CMK (cell line): ENCODE measurements at places on chromosomes 11 and 22.

DNA sequence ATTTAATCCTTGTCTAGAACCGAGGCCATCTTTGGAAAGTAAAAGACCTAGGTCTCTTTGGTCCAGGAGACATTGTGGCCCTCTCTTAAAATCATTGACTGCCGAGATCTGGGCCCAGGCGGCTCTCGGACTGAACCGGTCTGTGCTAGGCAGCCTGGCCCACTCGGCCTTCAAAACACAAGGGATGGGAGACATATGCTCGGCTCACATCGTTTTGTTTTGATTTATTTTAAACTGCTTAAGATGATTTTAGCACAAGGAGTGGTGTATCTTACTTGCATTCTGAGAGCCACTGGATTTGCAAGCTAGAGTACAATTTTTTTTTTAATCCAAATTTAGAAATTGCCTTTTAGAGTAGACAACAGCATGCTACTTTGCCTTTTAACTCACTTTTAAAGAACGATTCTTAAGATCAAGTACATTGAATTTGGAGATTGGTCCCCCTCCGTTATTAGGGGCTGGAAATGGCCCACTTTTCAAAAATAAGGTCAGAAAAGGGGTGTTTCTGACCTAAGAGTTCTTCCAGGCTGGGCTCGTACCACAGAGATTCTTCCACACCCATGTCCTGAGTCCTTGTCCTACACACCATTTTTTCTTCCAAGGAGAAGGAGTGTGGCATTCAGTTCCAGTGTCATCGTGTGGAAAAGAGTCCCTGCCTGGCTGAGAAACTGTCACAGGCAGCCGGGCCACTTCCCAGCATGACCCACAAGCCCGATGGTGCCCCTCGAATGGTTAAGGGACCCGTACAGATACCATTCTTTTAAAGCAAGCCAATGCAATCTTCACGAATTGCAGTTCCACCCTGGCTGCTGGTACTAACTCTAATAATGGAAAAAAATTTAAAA lies 80.5 kb upstream of the WNT7B start:
- DNase-seq = no peak

DNA sequence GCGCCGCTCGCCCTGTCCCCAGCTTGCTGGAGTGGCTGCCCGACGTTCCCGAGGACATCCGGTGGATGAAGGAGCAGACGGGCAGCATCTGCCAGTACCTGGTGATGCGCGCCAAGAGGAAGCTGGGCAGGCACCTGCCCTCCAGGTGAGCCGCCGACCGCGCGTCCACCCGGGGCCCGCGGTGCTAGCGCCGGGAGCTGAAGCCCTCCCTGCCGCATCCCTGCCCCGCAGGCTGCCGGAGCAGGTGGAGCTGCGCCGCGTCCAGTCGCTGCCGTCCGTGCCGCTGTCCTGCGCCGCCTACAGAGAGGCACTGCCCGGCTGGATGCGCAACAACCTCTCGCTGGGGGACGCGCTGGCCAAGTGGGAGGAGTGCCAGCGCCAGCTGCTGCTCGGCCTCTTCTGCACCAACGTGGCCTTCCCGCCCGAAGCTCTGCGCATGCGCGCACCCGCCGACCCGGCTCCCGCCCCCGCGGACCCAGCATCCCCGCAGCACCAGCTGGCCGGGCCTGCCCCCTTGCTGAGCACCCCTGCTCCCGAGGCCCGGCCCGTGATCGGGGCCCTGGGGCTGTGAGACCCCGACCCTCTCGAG lies 3.3 kb upstream of the CRACR2B start:
- no peak for DNase-seq

DNA sequence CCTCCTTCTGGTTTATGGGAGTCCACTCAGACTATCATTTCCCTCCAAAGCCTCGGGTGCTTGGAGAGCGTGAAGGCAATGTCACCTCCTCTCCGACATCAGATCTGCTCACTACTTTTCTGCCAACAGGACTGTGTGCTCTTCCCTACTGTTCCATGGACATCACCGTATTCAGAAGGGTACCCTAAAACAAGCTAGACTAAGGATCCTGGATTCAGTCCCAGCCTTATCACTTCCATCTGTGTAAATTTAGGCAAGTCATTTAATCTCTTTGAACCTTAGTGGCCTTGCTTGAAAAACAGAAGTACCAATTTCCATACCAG lies 78.2 kb downstream of the KCNC1 start:
- no peak for DNase-seq

GRCh38 chr11:74321487-74322188 lies 10.2 kb upstream of the P4HA3 start:
- DNase-seq = no peak

DNA sequence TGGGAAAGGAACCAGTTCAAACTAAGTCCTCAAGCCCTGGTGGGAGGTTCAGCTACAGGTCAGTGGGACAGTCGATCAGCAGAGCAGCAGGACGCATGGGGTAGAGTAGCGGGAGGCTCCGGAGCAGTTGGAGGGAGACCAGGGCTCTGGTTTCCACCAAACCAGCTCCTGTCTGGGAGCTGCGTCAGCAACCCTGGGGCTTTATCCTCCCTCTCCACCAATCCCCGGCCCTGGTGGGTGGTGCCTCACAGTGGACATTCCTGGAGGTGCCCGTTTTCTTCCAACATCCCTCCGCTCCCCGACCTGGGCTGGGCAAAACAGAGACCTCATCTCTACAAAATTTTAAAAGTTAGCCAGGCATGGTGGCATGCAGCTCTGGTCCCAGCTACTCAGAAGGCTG lies 32.4 kb downstream of the ZNF195 start:
- DNase-seq = no peak

DNA sequence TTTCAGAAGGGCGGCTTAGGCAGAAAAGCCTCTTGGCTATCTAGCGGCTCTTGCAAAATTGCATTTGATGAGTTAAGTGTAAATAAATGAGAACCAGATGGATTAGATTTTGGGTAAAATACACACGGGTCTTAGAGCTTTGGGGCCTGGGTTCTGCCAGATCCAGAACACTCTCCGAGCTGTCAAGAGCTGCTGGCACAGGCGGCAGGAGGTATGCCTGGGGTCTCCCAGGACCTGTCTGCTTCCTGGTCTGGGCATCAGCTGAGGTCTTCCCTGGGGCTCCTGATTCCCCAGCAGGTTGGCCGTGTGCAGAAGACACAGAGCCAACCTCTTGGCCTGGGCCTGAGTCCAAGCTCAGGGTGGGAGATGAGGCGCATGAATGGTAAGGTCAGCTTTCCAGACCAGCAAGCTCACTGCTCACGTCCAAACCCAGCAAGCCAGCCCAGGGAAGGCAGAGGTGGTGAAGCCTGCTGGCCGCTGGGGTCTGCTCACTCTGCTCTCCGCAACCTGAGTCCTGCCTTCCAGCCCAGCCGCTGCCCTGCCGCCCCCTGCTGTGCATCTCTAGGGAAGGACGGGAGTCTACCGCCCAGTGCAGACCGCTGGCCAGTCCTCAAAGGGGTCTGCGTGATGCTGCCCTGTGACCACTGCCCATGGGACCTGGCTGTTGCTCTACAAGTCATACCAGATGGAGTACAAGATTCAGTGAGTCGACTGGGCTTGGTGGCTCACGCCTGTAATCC lies 44.9 kb downstream of the SCUBE1 start:
- DNase-seq = no peak
